WTC11 (cell line): ENCODE measurements at places on chromosomes 3 and 15. TPM values are rescaled to one million over a fixed set of nuclear protein-coding genes. Genes with fewer than 3 reads are reported as not detected.
A peak's percentile ranks its signal among the peaks of the same experiment; 100 is the strongest.

- no peak overlapping the region for H3K27ac ChIP-seq
- H3K4me1 ChIP-seq = no peaks in the 10 kb centered on the region
- no peaks in the 10 kb centered on the region for H3K27me3 ChIP-seq
- no peak for DNase-seq
- no peak overlapping the region for H3K4me3 ChIP-seq
Measured at GRCh38 chr3:166013073-166013679, 176.0 kb upstream of the BCHE start.

- H3K36me3 ChIP-seq = peaks cover 4% of the 10 kb centered on the region; the same call in 1 of the 2 replicates
- H3K27me3 ChIP-seq = no peaks in the 10 kb centered on the region
- no peak overlapping the region for H3K4me3 ChIP-seq
- H3K27ac ChIP-seq = no peak overlapping the region
Measured at GRCh38 chr3:136630915-136631314, 121.3 kb downstream of the STAG1 start.

GRCh38 chr3:134406331-134407238, 32.3 kb upstream of the AMOTL2 start:
- H3K4me1 ChIP-seq = peaks cover 56% of the 10 kb centered on the region
- DNase-seq = peak; percentile 79

- DNase-seq = no peak
- H3K27me3 ChIP-seq = peaks cover 14% of the 10 kb centered on the region
- no peaks in the 10 kb centered on the region for H3K36me3 ChIP-seq
- peak overlapping the region; percentile 7; the same call in 1 of the 2 replicates for H3K27ac ChIP-seq
Measured at GRCh38 chr3:69240651-69241568, 118.5 kb upstream of the LMOD3 start.

GRCh38 chr3:148750296-148750695, 52.6 kb downstream of the AGTR1 start:
- no peaks in the 10 kb centered on the region for H3K27me3 ChIP-seq
- no peak for DNase-seq
- H3K4me1 ChIP-seq = no peaks in the 10 kb centered on the region
- H3K4me3 ChIP-seq = no peak overlapping the region
- no peak overlapping the region for H3K27ac ChIP-seq
- no peaks in the 10 kb centered on the region for H3K36me3 ChIP-seq

DNA sequence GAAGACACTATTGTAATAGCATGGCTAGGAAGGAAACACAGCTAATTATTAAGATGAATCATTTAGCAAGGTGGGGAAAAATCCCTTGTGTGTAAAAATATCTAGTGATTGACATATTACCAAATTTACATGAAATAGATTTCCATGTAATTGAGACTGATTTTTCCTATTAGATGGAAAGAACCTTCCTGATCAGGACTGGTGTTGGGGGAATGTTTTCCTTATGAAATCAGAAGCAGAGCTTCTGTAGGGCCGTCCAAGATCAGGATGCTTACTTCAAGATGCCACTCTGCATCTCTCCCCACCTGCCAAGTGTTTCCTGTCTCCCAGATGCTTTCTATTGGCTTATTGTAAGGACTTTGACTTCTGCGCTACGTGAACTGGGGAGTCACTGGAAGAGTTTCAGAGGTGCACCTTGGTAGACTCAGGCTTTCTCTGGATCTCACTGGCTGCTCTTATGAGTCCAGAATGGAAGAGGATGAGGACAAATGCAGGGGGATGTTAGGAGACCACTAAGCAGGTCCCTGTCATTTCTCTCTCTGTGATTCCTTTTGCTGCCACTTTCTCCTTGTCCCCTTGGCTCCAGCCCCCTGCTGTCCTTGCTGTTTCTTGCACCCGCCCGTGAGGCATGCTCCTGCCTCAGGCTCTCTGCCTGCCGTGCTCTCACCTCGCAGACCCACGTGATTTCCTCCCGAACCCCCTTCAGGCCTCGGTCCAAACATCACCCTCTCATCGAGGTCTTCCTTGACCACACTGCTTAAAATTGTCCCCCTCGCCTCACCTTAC, 30.1 kb downstream of the BTD start:
- H3K27ac ChIP-seq = peak overlapping the region; percentile 43
- peaks cover 2% of the 10 kb centered on the region; the same call in 1 of the 2 replicates for H3K27me3 ChIP-seq
- H3K36me3 ChIP-seq = peaks cover 4% of the 10 kb centered on the region; the same call in 1 of the 2 replicates
- no peak overlapping the region for H3K4me3 ChIP-seq
- H3K4me1 ChIP-seq = peaks cover 67% of the 10 kb centered on the region

DNA sequence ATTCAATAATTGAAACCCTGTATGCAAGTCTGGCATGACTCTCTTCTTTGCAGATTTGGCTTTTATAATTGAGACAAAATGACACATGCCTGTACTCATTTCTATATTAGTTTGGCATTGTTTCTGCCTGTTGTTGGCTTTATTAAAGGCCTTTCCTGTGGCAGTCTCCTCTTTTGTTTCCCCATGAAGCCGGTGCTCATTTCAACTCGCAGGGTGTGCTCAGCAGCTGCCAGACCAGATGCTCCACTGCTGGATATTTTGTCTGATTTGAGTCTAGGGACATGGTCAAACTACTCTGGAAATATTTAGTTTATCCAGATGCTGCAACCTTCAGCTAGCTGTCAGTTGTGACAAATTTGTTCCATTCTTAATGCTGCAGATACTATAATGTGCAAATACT, 445.3 kb downstream of the NAALADL2 start:
- H3K36me3 ChIP-seq = no peaks in the 10 kb centered on the region
- no peak for DNase-seq
- H3K4me3 ChIP-seq = no peak overlapping the region
- no peaks in the 10 kb centered on the region for H3K27me3 ChIP-seq

Gene CDHR4
- total RNA-seq = 0.17 to 0.69 TPM (median 0.39 TPM) in 3 replicates

Gene SERPINI2
- 0.32 to 0.37 TPM in 2 of 3 replicates, not detected in the other for total RNA-seq
